ENCODE measurements at places on chromosomes 2 and 18.

GRCh38 chr18:77199707-77200106 lies 49.9 kb upstream of the GALR1 start:
- DNase-seq: no peak

DNA sequence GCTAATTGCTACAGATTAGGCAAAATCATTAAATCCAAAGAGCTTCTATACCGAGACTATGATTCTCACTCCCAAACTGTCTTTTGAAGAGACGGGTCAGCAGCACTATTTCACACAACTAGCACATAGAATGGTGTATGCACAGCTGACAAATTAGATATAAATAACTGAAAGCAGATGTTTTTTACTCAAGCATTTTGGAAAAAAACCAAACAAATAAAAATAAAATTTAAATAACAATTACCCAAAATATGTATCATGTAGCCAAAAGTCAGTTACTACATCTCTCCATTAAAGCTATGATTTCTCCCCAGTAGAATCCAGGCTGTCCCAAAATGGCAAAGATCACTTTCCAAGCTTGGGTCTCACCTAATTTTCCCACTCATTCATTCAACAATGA lies 107.9 kb downstream of the TMEM163 start:
- DNase-seq: no peak

DNA sequence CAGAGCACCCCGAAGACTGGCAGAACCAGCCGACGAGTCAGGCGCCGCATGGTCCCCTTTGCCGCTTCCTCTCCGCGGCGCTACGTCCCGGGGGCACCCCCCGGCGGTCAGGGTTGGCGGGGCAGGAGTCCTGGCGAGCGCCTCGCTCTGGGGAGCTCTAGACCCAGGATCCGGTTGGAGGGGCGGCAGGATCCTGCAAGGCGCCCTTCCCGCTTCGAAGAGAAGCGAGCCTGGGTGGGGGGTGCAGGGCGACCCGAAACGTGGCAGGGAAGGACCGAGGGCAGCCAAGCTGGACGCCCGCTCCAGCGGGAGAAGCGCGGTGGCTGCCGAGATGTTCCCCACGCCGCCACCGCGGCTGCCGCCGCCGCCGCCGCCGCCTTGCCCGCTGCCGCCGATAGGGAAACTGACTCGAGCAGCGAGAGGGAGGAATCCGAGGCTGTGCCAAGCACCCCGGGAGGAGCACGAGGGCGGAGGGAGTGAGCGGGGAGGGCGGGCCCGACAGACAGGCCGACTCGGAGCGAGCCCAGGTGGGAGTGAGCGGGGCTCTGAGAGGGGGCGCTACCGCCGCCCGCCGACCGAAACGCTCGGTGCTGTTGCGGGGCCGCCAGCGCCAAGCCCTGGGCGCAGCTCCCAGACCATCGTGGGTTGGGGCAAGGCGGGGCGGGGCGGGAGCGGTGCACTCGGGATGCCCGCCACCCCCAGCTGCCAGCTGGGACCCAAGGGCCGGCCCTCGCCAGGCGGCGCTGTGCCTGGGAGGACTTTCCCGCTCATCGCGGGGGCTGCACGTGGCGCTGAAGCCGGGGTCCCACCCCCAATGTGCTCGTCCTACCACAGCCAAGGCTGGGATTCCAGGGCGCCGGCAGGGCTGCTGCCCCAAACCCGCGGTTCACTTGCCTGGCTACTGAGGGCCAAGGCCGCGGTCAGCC lies at the start of gene GALNT14:
GALNT14 (minus strand) TSS at position 404 of the 926 bp plus-strand sequence; CDS start at position 50, 354 bp downstream.
- DNase-seq: peak; percentile 9

- DNase-seq: no peak
These were observed 21.6 kb upstream of the SLC1A4 start for GRCh38 chr2:64967601-64968000.

- DNase-seq: no peak
These were observed 160.8 kb downstream of the LPIN1 start for GRCh38 chr2:11907190-11907589.

GRCh38 chr2:24110660-24111303 lies 12.4 kb downstream of the PFN4 start:
- DNase-seq: no peak

- no peak for DNase-seq
These were observed 9.1 kb downstream of the THNSL2 start for GRCh38 chr2:88179228-88179679.

- DNase-seq: no peak
These were observed at the start of gene NETO1 for GRCh38 chr18:72867746-72868584. Gene NETO1 (minus strand): TSS chr18:72867987. CDS start chr18:72867291, 696 bp downstream.

DNA sequence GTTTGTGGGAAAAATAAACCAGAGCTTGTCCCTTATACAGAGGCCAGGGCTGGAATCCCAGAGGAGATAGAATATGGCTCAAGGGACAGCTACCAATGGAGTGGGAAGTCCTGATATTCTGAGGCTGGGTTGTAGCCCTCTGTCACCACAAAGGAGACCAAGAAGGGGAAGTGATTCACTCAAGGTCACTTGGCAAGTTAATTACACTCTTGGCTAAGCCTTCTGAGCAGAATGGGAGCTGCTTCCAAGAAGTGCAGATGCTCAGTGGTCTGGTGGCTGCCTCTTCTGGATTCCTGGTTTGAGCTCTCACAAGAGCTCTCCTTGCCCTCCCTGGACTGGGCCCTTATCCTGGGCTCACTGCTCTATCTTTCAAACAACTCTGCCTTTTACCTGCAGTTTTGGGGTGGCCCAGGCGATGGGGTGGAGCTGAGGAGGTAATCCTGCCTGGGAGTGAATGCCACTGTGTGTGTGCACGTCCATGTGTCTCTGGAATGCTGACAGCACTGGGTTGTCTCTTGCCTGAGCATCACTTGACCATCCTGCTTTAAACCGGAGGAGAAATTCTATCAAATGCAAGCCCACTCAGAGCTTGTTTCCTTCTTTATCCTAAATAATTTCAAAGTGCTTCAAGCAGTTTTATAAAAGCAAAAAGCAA lies 168.2 kb downstream of the KCNS3 start:
- DNase-seq: peak; percentile 8

DNA sequence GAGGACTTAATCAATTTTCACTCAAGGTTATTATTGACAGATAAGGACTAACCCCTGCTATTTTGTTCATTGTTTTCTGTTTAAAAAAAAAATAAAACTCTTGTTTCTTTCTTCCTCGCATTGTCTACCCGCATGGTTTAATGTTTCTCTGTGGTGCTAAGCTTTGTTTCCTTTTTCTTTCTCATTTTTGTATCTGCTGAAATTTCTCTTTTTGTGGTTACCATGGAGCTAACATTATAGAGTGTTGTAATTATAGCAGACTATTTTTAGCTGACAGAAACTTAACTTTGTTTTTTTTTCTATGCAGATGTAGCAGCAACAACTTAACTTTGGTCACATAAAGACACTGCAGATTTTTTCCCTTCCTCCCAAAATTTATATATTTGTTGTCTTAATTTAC lies 43.1 kb upstream of the CHN1 start:
- no peak for DNase-seq

- DNase-seq: peak; percentile 77
These were observed 3.1 kb upstream of the MATN3 start for GRCh38 chr2:20015482-20016083.

DNA sequence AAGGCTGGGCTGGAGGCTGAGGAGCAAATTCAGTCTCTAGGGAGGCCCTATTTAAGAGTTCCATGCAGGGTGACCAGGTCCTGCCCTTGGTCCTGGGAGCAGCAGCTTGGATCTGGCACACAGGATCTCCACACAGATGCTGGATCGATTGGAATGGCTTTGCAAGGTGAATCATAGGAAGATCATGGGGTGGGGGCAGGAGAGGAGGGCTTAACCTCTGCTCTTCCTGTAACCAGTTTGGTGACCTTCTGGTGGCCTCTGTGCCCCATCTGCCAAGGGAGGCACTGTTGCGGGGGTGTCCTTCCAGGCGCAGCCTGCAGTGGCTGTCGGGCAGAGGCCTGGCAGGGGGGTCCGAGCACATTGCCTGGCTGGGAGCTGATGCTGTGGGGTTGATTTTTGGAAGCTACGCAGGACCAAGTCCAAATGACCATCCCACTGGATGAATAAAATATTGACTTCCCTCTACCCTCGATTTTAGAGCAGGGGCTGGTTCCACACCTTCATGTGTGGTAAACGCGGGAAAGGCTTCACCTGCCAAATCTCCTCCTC lies 79.7 kb downstream of the EDAR start:
- DNase-seq: no peak

- DNase-seq: no peak
These were observed 162.3 kb upstream of the ZEB2 start for GRCh38 chr2:144682248-144682647.

DNA sequence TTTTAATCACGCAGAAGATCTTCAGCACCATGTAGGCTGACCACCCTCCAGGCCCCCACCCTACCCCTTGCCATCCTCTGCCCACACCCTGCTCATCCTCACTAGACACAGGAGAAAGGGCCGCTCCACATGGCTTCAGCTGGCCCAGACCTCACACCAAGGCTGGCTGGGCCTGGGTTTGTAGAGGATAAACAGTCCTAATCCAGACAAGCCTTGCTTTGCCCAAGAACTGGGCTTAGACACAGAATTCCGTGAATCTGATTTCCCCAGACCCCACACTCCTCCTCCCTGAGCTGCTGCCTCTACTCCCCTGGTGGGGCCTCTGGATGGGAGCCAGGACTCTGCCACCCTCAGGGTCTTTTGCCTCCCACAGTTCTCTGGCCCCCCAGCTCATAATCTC lies 185.3 kb downstream of the CYP26B1 start:
- no peak for DNase-seq

GRCh38 chr18:424071-424661 lies 76.3 kb downstream of the COLEC12 start:
- no peak for DNase-seq

DNA sequence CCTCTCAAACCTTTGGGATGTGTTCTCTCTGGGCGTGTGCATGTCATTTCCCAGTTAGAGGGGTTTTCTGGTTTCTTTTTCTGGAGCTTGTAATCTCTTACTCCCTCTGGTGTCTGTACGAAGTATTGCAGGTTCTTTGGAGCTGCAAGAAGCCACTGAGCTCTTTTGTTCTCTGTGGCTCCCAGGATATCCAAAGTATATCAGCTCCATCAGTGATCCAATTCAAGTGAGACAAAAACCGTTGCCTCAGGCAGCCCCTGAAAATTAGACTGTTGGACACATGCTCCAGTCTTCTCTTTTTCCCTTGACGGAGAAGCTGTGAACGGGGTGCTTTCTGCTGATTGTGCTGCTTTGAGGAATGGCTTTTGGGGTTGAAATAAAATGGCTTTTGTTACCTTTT lies 59.0 kb upstream of the LDLRAD4 start:
- DNase-seq: peak; percentile 81

DNA sequence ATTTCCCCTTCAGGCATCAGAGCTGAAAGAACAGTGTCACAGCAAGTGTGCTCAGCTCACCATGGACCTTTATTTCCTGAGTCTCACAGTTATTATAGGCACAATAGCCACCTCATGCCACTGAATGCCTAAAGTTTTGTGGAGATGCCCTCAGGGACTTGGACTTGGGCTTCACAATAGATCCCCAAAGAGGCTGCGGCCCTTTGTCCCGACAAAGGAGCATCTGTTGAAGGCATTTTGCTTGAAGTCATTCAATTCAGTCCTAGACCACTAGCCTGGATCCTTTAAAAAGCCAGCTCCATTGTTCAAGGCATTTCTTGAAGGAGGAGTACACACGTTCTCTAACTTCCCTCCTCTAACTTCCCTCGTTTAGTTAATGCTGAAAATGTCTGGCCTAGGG lies 125.4 kb downstream of the DCC start:
- DNase-seq: no peak

DNA sequence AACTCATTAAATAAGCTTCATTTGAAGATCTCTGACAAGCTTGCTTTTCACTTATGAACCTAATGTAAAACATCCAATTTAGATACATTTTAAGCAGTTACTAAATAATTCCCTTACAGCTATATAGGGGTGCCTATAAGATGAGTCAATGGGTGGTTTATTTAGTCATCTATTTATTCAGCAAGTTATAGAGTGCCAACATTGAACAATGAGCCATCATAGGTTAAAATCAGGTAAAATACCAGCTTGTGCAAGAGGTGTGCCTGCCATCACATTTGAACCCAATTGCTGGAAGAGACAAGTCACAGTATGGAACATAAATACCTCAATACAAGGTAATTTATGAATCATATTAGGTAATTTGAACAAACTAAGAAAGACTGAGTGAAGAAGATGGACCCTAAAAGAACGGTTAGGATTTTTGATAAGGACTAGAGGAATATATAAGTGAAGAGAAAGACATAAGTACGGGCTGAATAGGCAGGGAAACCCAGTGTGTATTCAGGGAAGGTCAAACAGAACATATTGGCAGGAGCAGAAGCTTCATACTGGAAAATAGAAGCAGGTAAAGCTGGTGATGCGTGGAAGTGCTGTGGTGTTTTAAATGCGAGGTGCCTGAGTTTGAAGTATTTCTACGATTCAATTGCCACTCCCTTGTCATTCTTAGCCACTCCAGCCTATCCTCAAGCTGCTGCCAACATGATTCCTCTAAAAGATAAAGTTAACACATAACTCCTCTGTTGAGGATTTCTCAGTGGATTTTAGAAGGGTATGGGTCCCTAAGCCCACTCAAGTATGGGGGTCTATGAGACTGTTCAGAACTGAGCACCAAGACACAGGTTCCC lies 18.9 kb upstream of the STAT4 start:
- no peak for DNase-seq

DNA sequence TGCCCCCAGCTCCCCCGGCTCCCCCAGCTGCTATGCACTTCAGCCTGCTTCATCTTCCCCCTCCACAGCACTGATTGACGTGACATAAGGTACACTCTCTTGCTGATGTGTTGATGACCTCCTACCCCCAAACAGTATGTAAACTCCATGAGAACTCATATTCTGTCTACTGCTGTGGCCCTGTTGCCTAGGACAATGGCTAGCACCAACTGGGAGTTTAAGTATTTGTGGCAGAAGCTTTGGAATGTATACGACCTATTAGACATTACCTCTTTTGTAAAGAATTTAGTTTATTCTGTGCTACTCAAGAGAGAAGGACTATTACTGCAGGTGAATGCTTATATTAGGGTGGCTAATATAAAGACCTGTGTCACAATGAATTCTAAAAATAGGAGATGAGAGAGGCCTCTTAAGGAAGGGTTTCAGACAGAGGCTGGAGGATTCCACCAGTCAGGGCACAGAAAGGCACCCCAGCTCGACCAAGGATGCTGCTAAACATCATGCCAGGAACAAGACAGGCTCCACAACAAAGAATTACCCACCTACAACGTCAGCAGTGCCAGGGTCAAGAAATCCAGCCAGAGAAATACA lies 60.6 kb downstream of the CABYR start:
- DNase-seq: no peak

- peak; percentile 69 for DNase-seq
These were observed 389.8 kb downstream of the FIGN start for GRCh38 chr2:163345795-163346573.

- DNase-seq: no peak
These were observed 146.3 kb upstream of the RIOK3 start for GRCh38 chr18:23306822-23307221.
